ENCODE measurements at places on chromosomes 4 and X.
A peak's percentile ranks its signal among the peaks of the same experiment; 100 is the strongest.

DNA sequence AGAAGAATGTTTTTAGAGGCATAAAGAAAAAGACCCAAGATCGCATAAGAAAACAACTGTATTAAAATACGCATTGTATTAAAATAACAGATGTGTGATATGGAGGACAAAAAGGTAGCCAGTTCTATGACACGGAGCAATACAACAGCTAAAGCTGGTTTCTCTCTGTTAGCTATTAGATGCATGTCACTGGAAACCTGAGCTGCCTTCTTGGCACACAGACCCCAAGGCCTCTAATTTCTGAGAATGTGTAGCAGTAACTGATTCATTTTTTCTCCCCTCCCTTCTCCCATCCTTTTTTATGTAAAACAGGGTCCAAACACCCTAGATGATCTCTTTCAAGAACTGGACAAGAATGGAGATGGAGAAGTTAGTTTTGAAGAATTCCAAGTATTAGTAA is 4.1 kb downstream of the S100G start:
- no peak for DNase-seq

- DNase-seq: no peak
These were observed 107.6 kb upstream of the PACRGL start for GRCh38 chr4:20592663-20593062.

GRCh38 chr4:79682801-79683530 is 274.9 kb upstream of the GK2 start:
- no peak for DNase-seq

DNA sequence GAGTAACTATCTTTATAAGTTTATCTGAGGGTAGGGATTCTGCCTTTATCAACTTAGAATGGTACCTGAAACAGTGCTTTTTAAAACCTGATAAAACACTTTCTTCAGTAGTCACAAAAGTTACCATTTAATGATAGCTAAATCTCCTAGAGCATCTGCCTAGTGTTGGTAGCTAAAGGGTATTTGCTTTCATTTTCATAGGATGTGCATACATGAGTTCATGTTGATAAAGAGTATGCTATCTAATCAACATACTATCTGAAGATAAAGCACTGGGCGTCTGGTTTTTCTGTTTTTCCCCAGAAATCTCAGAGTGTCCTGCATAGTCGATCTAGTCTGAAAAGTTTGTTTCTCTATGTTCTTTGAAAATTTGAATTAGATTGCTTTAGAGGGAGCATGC is 75.1 kb downstream of the ADGRL3 start:
- no peak for DNase-seq

GRCh38 chr4:179447308-179447707 is 2005.1 kb upstream of the AGA start:
- no peak for DNase-seq

DNA sequence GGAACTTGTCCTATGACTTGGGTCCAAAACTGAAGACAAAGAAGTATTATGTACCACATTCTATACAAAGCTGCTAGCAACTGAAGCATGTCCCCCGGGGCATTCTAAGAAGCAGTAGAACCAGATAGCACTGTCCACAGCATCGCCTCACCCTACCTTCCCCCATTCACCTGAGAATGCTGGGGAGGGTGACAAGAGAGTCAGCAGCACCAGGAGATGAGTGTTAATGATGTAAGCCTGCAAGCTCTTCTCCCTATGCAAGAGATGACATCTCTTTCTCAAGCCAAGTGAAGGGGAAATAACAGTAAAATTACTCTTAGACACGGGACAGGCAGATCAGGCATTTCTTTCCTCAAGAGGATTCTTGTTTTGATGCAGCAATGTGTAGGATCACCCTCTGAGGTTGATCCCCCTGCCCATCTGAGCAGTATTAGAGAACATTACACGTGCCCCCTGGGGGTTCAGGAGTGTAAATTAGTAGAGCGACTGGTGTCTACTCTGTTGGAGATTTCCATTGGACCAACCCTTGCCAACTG is 13.9 kb upstream of the TLR1 start:
- no peak for DNase-seq

DNA sequence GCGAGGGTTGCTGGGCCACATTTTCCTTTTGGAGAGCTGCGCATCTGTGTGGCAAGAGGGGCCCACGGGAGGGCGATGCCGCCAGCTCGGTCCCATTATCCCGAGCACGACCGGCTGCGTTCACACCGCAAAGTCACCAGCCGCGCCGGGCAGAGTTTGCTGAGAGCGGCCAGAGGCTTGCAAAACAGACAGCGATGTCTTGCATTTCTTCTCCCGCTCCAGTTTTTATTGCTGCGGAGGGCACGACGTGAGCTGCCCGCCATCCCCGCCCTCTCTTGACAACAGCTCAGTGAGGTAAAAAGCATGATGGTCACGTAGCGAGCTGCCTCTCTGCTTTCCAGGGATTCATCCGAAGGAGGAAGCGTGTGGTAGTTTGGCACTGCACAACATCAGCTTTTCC is 102.1 kb upstream of the TENM3 start:
- DNase-seq: no peak

DNA sequence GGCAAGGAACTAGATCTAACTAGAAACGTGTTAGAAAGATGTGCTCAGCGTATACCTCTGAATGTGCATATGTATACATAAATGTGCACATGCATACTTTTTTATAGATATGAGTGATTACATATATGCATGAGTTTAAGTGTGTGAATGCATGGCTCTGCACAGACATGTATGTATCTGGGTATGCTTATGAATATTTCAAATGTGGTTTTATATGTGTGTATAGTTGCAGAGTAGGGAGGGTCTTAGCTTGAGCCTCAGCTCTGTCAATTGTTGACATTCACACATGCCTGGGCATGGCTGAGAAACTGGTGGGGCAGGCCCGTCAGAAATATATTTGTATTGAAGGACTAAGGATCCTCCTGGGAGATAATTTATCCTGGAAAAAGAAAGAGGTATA is 31.1 kb downstream of the RAP2C start:
- no peak for DNase-seq

GRCh38 chrX:46739736-46740135 is 19.2 kb downstream of the SLC9A7 start:
- DNase-seq: no peak

GRCh38 chrX:54825716-54826438 is 18.3 kb downstream of the MAGED2 start:
- no peak for DNase-seq

GRCh38 chrX:30748342-30748960 is 95.2 kb downstream of the GK start:
- DNase-seq: no peak

DNA sequence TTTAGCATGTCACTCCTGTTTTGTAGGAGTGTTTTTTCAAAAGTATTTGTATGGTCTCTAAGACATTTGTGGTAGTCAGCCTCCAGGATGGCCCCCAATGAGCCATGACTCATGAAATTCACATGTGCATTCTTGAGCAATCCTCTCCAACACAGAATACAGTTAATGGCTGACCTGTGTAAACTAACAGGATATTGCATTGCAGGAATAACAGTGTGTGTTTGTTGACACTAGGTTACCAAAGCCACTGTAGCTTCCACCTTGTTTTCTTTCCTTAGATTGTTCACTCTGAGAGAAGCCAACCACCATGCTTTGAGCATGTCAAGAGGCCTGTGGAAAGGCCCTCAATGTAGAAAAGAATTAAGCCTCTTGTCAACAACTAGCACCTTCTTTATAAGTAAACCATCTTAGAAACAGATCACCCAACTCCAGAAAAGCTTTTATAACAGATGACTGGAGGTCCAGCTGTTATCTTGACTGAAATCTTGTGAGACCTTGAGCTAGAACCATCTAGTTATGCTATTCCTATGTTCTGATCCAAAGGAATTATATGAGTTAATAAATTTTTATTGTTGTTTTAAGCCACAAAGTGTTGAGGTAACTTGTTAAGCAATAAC is 28.5 kb downstream of the TBCK start:
- DNase-seq: no peak

GRCh38 chr4:80732010-80732409 is 298.5 kb upstream of the BMP3 start:
- no peak for DNase-seq

DNA sequence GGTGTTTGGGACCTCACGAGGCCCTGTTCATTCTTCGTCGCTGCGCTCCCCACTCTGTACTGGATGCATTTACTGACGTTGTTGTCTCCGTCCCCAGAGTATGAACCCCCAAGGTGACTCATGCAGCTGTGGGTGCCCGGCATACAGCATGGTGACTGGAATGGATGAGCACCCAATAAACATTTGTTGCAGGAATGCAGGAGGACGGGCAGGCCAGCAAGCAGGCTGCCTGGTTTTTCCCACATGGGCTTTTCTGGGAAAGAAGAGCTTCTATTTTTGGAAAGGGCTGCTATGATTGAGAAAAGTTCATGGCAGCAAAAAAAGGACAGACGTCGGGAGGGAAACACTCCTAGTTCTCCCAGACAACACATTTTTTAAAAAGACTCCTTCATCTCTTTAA is 893 bp upstream of the SOD3 start:
- peak; percentile 53 for DNase-seq

DNA sequence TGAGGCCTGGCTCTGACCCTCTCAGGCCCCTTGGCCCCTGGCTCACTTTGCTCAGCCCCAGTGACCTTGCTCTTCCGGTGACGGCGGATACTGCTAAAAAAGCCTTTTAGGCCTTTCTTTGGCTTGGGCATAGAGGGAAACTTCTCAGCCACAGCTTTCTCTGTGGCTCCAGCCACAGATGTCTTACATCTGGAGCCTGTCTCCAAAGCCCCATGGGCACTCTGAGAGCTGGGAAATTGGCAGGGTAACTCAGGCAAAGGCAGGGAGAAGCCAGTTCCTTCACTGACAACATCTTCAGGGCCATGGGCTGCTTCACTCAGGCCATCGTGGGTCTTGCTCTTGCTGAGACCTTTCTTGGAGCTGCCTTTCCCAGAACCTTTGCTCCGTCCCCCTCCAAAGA is 12.8 kb downstream of the AMER1 start:
- no peak for DNase-seq

GRCh38 chr4:163612762-163613161 is 118.3 kb downstream of the TMA16 start:
- no peak for DNase-seq
